CD4-positive, alpha-beta memory T cell (primary cell): ENCODE measurements at places on chromosomes 12 and 14.
A peak's percentile ranks its signal among the peaks of the same experiment; 100 is the strongest.

DNA sequence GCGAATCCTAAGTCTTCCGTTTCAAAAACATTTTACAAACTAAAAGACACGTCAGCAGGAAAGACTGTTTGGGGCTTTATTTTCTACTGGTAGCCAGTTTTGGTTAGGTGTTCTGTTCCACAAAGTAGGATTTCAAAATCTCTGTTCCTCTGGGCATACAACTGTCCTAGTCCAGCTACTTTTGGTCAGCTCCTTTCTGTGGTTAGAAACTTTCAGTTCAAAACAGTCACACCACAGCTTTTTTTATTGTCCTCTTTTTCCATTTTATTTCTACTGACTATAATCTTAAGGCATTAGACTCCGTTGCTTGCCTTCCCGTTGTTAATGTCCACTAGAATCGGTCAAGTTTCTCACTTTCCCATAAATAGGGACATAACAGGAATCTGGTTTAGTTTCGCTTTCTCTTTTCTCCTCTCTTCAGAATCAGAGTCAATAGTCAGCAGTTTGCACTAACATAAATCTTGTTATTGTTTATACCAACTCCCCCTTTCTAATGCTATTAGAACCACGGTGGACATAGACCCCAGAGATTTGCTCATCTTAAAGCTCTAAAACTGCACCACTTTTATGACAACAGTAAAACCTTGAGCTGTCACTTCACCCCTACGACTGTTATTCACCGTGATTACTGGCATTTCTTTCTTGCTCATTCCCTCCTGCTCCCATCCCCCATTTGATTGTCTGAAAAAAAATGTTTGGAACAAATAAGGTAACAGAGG lies 41.5 kb upstream of the NPAS3 start:
- DNase-seq, result no peak

- DNase-seq, result no peak
These were observed 15.1 kb upstream of the GPATCH2L start for GRCh38 chr14:76136476-76137110.

DNA sequence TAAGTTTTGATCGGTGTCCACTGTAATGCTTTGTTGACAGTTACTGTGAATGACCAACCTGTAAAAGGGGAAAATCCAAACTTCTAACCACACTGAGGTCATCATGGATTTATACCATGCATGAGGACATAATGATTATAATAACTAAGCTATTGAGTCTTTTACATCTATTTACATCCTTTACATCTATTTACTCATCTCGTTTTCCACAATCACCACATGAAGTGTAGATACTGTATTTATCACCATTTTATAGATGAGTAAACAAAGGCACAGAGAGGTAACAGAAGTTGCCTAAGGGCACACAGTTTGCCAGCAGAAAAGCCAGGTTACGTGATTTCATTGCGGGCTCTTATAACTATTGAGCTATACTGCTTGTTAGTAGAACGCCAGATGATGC lies 27.9 kb upstream of the EID3 start:
- DNase-seq, result no peak

GRCh38 chr12:271161-271560 lies 8.5 kb upstream of the SLC6A13 start:
- no peak for DNase-seq

DNA sequence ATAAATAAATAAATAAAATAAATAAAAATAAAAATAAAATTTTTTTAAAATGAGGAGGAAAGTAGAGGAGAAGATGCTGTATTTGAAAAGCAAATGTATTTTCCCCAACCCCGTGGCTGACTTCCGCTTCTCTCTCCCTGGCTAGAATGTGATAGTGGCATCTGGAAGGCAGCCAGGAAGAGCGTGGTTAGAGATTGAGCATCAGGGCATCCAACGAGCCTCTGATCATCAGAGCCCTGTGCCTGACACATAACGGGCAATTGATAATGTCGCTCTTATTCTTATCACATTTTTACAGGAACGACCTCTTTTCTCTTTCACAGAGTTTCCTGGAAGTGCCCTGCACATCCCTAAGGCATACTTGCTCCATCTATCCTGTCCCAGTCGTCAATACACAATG lies 496.9 kb upstream of the TMEM132C start:
- DNase-seq, result no peak

DNA sequence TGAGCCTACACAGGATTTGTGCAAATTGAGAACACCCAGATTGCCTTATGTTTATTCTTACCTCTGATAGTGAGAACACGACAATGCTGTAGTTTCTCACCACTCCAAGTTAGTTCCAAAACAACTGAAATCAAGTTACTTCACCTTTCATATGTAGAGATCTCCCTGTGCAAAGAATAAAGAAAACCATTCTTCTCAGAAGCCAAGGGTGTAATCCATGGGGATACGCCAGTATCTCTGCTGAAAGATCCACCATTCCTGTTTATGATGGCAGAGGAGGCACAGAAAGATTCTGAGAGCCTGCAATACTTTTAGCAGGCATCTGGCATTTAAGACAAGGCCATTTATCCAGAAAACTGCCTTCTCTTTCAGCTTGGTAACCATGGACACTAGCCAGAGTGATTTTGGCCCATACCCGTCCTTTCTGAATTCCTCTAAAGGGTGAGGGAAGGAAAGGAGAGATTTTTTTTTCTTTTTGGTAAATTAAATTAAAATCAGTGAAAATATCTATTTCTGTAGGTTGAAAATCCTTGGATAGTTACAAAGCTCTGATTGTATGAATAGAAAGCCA lies 355.4 kb upstream of the FAR2 start:
- no peak for DNase-seq

DNA sequence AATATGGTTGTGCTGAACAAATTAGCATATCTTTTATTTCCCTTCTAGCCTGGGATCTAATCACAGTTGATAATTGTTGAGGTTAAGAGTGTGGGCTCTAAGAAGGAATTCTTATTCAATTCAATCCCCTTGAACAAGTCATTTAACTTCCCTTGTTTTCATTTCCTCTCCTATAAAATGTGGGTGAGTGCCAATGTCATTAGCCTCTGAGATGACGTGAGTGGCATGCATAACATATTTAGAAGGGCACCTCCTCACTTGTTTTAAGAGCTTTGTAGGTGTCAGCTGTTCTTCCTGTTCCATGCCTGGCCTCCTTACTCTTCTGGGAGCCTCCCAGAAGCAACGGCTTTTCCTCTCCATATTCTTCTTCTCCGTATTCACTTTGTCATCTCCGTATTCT lies 155.4 kb upstream of the NEDD1 start:
- DNase-seq, result no peak

DNA sequence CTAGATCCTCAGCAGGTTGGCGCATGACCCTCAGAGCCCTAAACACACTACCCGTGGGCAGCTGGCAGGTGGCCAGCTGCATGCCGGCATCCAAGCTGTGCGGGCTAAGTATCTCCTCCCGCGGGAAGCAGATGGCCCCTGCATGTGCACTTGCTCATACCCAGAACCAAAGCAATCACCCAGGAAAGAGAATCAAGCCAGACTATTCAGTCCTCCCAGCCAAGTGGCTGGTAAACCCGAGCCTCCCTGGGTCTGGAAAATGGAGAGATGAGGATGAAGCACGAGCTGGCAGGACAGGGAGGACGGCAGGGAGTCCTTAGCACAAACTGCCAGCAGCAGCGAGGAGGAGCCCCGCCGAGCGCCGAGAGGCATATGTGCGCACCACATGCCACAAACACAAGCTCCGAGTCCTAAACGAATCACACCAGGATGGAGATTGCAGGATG lies 139.7 kb downstream of the RIMBP2 start:
- no peak for DNase-seq

DNA sequence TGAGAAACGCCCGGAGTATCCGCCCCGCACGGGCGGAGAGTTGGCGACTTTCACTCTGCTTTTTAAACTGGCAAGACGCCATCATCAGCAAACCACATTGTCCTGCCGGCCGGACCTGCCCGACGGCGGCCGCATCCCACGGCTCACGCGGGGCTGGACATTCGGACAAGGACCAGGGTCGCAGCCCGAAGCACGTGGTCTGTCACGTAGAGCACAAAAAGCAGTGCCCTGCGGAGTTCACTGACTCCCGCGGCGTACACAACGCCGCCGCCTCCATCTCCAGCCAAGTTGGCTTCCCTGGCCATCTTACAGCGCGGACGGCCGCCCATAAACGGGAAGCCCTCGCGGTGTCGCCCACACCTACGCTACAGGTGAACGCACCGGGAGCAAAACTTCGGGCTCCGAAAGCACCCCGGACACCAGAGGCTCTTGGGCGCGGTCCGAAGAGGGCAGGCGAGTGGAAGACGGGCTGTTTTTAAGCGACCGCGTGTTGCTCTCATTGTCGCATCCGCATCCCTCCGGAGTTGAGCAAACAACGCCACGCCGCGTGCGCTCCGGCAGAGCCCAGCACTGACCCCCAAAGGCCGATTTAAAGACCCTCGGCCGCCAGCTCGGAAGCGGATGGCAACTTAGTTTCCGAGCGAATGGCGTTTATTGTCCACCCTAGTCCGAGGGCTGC lies 966 bp downstream of the SINHCAF start:
- peak; percentile 63 for DNase-seq

DNA sequence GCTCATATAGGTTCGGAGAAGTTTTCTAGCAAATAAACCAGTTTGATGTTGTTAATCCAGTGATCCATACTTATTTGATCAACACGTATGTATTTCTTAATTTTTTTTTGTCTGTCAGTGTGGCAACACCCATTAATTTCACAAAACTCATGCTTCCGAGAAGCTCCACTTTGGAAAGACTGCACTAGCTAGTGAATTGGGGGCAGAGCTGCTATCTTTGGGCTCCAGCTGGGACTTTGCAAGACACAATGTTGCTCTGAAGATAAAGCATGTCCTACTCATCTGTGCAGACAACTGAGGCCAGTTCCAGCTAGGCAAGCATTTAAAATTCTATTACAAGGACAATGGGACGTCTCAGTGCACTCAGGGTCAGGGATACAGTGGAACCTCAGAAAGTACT lies 298.4 kb downstream of the NUAK1 start:
- no peak for DNase-seq

- no peak for DNase-seq
These were observed 122.4 kb upstream of the AMIGO2 start for GRCh38 chr12:47202176-47202575.

DNA sequence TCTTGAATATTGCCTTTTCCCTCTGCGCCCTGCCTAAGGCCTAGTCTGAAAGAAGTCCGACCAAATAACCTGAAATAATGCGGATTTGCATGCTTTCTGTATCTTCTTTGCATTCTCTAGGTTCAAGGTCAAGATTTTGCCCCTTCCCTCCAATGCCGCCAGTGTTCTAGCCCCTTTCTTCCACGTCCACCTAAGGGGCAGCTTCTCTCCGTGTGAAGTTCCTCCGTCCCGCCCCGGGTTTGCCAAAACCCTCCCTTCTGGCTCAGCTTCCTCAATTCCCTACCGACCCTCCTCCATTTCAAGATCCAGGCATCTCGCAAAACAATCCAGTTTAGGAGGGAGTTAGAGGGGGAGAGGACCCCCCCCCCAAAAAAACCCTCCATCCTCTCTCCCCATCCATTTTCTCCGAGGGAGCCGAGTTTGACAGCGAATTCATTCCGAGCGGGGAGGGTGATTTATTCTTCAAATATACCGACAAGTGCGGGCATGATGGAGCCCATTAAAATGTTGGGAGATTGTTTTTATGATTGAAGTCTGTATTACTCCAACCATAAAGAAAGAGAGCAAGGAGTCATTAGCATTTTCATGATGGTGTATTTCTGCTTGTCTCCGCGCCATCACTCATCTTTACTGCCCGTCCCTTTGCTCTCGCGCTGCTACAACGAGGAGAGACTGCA lies 20.9 kb upstream of the ATP5MC2 start:
- DNase-seq, result no peak

DNA sequence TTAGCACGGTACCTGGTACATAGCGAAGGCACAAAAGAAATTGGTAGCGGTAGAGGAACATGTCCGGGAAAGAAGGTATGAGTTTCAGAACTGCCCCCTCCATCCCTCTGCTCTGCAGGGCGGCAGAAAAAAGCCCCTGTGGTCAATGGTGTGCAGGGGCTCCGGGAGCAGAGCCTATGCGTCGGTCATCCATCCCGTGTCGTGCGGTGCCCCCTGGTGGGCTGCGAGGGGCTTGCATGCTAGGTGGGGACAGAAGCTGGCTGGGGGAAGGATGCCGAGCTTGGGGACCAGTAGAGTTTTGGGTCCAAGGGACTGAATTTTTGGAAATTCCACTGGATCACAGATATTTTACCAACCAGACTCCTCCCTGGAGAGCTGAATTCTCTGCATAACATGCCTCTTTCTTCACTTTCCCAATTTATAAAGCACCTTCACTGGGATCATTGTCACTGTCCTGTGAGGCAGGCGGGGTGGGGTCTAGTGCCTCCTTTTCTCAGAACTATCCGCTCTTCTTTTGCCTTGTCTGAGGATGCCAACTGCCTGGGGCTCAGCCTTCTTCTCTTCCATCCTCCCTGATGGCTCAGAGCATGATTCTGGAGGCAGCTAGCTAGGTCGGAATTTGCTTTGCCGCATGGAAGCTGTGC lies 148.7 kb downstream of the SMOC1 start:
- peak; percentile 29 for DNase-seq

DNA sequence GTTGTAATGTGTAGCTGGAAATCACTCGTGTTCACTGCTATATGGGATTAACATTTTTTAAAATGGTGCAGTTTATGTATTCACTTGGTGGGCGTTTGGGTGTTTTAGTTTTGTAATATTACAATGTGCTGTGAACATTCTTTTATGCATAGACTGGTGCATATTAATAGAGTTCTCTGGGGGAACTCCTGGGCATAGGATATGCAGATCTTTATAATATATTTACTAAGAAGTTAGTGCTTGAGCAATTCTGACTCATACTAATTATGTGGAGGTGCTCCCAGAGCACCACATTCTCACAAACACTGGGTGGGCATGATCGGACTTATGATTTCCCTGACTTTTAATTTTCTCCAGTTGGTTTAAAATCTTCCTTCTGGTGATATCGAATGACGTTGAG lies 342.3 kb downstream of the PDZRN4 start:
- no peak for DNase-seq

GRCh38 chr12:52914576-52915121 lies 9.8 kb upstream of the KRT8 start:
- DNase-seq, result no peak

DNA sequence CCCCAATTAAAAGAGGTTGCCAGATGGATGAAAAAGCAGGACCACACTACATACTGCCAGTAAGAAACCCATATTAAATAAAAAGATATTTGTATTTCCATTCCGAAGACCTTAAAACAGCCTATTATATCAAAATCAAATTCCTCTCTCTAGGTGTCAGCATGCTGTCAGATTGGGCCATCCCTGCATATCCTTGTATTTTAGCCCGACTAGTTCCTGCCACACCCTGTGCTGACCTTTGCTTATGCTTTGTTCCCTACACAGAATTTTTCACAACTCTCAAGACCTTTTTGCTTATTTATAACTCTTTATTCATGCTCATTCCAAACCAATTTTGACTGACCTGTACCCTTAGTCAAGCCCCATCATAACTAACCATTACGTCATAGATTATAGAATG lies 12.8 kb downstream of the GSKIP start:
- DNase-seq, result no peak
